Activated CD8-positive, alpha-beta T cell treated with anti-CD3 and anti-CD28 coated beads, Interleukin-2, amount 10 ng/mL, durations not matched to agents 7 days and 5 days (primary cell): ENCODE measurements at places on chromosomes 1 and 21. TPM values are rescaled to one million over a fixed set of nuclear protein-coding genes. Genes with fewer than 3 reads are reported as not detected.

SH3D21 gene
- 14.6 TPM for total RNA-seq

GRCh38 chr21:32712641-32713040 is 15.2 kb downstream of the SYNJ1 start:
- no peak overlapping the region for H3K27ac ChIP-seq
- H3K4me3 ChIP-seq = no peak overlapping the region
- peaks cover 10% of the 10 kb centered on the region for H3K36me3 ChIP-seq
- DNase-seq = no peak
- H3K27me3 ChIP-seq = no peaks in the 10 kb centered on the region

DNA sequence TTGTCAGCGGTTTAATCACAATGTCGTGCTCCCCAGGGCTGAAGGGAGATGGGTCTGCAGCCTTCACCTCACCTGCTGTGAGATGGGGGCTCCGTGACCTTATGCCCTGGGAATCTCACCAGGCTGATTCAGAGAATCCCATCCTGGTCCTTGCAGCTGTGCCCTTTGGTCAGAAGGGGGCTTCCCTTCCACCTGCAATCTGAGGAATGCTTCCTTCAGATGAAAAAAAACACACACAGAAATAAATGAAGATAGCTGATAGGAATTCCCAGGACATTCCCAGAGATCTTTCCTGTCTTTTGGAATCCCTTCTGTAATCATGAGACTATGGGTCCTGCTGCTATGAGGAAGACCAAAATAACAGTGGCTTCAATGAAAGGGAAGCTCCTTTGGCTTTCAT is 127.0 kb upstream of the VAMP3 start:
- no peaks in the 10 kb centered on the region for H3K36me3 ChIP-seq
- DNase-seq = no peak
- H3K4me1 ChIP-seq = no peaks in the 10 kb centered on the region
- H3K27ac ChIP-seq = no peak overlapping the region
- H3K4me3 ChIP-seq = no peak overlapping the region

- no peak for DNase-seq
- no peak overlapping the region for H3K27ac ChIP-seq
- H3K27me3 ChIP-seq = no peaks in the 10 kb centered on the region
- H3K4me3 ChIP-seq = no peak overlapping the region
- H3K36me3 ChIP-seq = no peaks in the 10 kb centered on the region
Observed at GRCh38 chr1:219143735-219144134, 29.9 kb upstream of the LYPLAL1 start.

DNA sequence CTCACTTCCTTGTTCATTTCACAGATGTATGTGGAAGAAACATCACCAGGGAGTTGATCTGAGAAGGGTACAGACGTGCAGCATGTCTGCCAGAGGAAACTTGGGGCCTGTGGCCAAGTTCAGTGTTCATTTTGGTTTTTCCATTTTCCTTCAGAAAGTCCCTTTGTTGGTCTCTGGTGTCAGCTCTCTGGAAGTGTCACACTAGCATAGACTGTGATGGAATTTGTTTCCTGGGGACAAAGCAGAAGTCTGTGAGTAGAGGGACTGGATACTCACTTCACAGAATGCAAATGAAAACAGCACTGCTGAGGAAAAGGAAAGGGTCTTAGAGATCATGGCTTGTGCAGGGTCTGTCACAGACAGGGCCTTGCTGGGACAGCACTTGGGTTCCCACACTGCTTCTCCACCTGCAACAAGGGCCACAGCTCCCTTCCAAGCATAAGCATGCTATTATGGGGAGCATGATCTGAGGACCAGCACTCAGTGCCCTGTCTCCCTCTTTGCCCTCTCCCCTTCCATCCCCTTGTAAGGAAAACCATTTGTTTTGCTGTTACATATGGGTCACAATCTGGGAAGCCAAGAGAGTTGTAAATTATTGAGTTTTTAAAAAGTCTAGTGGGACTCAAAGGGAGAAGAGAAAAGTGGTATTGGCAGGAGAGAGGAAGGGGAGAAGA is 31.4 kb upstream of the CD84 start:
- H3K27ac ChIP-seq = peak overlapping the region; percentile 76
- no peak overlapping the region for H3K4me3 ChIP-seq
- peaks cover 77% of the 10 kb centered on the region for H3K36me3 ChIP-seq
- no peak for DNase-seq

DNA sequence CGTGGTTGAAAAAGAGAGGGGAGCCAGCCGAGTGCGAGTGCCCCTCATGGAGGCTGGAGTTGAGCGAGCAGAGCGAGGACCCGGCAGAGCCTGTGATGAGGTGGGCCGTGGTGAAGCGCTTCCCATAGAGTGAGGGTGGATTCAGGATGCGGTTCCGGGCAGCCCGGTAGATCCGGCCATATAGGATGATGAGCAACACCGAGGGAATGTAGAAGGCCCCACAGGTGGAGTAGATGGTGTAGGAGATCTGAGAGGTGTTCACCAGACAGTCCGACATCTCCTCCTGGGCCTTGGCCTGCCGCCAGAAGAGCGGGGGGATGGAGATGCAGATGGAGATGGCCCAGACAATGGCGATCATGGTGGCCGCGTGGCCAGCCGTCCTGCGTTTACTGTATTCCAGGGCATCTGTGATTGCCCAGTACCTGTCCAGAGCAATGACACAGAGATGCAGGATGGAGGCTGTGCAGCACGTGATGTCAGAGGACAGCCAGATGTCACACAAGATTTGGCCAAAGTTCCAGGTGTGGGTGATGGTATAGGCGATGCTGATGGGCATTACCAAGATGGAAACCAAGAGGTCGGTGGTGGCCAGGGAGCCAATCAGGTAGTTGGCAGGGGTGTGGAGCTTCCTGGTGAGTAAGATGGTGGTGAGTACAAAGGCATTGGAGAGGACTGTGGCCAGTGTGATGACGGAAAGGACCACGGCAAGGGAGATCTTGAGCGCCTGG is 23.7 kb downstream of the HTR1D start:
- DNase-seq = no peak
- H3K4me3 ChIP-seq = no peak overlapping the region
- peaks cover 7% of the 10 kb centered on the region for H3K27me3 ChIP-seq
- no peaks in the 10 kb centered on the region for H3K36me3 ChIP-seq
- H3K27ac ChIP-seq = no peak overlapping the region

DNA sequence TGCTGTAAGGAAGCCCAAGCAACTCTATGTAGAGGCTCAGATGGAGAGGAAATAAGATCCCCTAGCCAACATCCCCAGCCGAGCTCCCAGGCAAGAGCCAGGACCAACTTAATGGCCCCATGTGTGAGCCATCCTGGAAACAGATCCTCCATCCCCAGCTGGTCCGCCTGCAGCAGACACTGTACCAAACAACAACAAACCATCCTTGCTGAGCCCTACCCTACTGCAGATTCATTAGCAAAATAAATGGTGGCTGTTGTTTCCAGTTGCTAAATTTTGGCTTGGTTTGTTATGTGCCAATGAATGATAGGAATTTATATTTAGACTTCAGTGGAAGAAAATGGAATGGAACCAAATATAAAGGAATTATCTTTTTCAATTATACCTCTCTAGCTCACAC is 43.9 kb downstream of the LMX1A start:
- no peaks in the 10 kb centered on the region for H3K4me1 ChIP-seq
- no peak for DNase-seq
- H3K27me3 ChIP-seq = no peaks in the 10 kb centered on the region
- H3K4me3 ChIP-seq = no peak overlapping the region
